COR-L47 (cell line): ENCODE measurements at places on chromosomes 1 and 21.

DNA sequence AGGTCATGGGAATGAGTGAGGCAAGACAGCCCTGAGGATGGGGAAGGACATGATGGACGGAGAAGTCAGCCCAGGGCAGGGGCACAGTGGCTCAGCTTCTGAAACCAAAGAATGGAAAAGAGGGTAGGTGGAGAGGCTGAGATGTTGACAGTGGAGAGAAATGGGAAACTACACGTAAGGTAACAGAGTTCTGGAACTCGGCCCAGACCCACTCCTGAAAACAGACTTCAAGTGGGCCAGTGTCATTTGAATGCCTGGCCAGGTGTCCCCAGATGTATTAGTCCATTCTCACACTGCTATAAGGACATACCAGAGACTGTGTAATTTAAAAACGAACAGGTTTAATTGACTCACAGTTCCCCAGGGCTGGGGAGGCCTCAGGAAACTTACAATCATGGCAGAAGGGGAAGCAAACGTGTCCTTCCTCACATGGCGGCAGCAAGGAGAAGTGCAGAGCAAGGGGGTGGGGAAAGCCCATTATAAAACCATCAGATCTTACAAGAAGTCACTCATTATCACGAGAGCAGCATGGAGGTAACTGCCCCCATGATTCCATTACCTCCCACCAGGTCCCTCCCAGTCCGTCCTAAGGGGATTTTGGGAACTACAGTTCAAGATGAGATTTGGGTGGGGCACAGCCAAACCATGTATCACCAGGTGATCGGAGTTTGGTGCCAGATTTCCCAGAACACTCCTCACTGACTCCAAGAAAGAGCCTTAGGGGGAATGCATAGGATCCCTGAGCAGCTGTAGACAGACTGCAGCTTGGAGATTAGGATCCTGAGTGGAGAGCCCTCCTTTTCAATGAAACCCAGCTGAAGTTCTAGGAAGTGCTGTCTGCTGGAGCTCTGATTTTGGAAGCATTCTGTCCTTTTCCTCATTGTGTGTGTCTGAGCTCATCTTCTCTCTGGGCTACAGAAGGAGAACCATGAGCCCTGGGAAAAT, 40.3 kb downstream of the FHAD1 start:
- no peak for DNase-seq

DNA sequence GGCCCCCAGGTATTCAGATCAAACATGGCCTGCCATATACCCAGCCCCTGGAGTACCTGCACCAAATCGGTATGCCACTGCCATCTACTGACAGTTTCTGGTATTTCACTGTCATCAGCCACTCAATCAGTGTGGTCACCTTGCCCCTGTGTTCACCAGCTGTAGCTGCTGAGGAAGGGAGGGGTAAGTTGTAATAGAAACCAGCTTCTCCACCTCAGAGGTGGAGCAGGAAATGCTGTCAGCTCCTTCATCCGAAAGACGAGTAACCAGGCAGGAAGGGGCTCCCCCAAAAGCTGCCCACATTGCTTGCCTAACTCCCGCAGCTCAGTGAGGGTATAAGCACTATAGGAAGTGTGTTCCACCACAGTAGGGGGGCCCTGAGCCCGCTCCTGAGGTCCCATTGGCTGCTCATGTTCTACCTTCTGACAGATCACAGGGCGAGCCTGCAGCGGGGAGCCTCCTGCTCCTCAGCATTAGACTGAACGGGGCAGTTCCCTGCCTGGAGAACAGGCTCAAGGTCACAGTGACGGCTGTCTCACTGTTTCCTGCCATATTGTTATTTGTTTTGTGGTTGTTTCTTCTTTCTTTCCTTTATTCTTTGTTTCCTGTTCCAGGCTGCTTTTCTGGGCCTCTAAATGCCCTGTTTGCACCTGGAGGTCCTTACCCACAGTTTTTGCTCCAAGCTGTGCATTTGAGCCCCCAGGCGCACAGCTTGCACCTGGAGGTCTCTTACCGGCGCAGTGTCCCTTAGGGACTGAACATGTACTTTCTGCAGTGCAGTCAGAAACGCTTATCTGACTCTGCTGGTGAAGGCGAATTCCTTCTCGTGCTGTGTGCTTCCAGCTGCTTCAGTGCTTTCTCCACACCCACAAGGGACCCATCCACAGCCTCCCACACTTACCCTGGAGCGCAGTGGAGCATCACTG, 1638.3 kb downstream of the MRPL39 start:
- peak; percentile 84 for DNase-seq

- no peak for DNase-seq
Measured at GRCh38 chr21:39946199-39946598, 79.0 kb downstream of the PCP4 start.

DNA sequence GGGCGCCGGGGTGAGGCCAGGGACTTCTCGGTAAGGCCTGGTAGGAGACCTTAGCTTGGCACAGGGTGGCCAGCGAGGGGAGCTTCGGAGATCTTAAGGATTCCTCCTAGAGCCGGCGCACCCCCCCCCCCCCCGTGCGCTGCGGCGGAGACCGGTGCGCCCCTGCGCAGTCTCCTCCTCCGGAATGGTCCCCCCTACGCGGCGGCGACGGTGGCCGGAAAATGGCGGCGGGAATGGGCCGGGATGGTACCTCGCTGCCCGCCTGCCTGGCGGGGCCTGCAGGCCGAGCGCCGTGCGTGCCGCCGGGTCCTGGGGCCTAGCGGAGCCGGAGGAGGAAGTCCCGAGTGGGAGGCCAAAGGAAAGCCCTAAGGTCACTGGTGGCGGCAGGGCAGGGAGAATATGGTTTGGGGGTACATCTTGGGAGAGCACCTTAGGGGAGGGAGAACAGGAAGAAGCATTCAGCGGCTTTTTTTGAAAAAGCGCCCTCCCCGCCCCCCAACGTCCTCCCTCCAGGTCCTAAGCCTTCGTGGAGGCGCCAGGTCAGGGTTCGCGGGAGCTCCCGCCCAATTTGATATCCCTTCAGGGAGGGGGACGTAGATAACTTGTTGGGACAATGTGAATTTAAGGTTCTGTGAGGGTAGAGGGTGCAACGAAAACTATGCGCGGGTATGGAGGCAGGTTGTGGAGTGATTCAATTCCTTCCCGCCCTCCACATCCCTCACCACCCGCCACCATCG, 429 bp downstream of the SRRM1 start:
- no peak for DNase-seq

DNA sequence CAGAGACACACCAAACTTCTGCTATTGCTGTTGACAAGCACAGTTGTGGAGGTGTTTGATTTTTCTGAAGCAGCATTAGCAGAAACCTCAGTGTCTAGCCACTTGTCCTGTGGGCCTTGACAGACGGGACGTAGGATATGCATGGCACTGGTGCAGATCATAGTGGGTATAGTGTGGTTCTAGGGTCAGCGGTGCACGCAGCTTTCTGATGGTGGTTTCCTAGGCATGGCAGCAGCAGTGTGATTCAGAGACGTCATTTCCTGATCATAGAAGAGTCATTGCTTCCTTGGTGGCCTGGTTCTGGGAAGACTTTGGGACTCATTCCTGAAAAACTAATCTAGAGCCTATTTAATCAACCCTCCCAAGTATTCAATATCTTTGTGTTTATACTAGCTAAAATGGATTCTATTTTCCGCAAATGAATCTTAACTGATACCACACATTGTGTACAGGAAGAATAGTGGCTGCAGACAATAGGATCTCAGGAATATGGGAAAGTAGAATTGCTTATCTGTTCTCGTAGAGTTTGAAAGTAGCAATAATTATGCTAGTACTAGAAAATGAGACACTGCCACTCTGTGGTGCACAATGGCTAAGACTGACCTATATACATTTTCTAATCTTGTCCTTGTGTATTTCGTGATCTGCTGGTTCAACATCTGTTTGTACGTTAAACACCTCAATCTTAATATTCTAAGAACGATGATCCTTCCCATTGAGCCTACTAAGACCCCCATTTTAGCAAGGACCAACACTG, 2.8 kb upstream of the USP1 start:
- DNase-seq = no peak

- no peak for DNase-seq
Measured at GRCh38 chr1:198543670-198544260, 3.3 kb upstream of the ATP6V1G3 start.

- no peak for DNase-seq
Measured at GRCh38 chr1:42974767-42975437, 16.2 kb upstream of the SLC2A1 start.

DNA sequence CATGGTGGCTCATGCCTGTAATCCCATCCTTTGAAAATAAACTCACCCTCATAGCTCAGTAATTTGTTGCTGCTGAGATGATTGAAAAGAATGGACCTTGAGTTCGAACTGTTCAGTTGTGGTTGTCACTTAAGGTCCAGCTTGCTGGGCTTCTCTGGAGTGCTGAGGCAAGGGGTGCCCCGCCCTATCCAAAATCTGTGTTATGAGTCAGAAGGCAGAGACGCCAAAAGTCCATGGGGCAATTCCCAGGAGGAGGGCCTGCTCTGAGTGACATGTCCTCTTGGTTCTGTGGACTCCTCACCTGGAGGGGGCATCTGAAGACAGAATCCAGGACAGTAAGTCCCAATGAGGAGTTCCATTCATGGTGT, 64.8 kb downstream of the MYOM3 start:
- DNase-seq = no peak

GRCh38 chr1:225746361-225747179, 31.1 kb upstream of the SRP9 start:
- DNase-seq = peak; percentile 95

- DNase-seq = no peak
Measured at GRCh38 chr21:28074676-28075075, 918.0 kb downstream of the LTN1 start.

GRCh38 chr1:152961226-152961891, 9.1 kb upstream of the SPRR4 start:
- no peak for DNase-seq

GRCh38 chr1:19737104-19737825, 62.5 kb downstream of the TMCO4 start:
- DNase-seq = peak; percentile 62

GRCh38 chr1:92380867-92381266, 82.0 kb downstream of the RPAP2 start:
- DNase-seq = no peak

- no peak for DNase-seq
Measured at GRCh38 chr1:193340331-193340730, 153.9 kb upstream of the B3GALT2 start.

- DNase-seq = no peak
Measured at GRCh38 chr21:19998453-19998852, 999.8 kb upstream of the NCAM2 start.

DNA sequence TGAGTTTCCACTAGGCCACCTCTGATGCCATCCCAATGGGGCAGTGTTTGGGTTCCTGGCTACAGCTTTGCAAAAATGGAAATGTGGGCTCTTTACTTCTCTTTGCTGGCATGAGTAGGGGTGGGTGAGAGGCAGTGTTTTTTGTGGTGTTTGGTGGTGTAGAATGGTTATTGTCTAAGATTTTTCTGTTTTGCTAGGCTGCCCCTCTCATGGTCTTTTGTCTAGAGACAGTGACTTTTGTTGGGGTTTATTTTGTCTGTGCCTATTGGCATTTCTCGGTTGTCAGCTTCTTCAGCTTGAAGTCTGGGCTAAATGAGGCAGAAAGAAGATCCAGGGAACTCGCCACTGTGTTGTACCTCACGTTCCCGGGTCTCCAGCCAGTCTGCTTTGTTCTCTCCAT, 112.1 kb downstream of the CENPF start:
- DNase-seq = no peak

DNA sequence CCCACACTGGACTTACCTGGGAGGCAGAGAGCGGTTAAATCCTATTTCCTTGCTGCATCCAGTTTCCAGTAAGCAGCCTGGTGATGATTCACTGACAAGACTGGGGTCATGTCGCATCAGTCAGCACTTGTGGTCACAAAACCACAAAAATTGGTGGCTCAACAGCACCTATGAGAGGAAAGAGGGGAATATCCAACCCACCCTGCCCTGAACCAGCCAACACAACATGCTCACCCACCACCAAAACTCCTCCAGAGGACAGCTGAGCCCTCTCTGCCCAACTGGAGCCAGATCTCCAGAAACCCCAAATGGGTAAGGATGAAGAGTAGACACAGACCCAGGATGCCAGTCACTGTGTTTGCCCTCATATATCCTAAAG, 64.0 kb downstream of the CD46 start:
- no peak for DNase-seq

- DNase-seq = no peak
Measured at GRCh38 chr1:97764991-97765390, 155.8 kb downstream of the DPYD start.

DNA sequence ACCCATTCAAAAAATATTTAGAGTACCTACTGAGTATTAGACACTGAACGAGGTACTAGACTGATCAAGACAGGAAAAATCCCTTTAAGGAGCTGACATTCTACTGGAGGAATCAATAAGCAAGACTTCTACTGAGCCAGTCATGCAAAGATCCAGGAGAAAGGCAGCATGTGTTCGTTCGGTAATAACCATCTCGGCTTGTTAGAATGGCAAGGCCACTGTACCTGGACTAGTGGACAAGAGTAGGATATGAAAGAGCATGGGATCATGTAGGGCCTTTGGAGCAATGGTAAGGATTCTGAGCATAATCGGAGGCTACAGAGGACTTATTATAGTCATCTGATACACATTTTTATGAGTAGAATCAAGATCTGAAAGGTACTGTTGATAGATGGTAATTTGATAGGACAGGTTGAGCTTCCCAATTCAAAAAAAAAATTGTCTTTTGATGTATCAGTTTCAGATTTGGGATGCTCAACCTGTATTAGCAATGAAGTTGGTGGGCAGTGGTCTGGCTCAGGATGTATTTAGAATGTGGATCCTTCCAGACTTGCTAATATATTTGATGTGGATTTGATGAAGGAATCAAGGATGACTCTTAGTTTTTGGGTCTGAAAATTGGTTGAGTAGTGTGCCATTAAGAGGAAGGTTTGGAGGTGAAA, 2.3 kb downstream of the COX20 start:
- DNase-seq = no peak

- no peak for DNase-seq
Measured at GRCh38 chr1:212908971-212909370, 41.4 kb upstream of the VASH2 start.

GRCh38 chr21:33063375-33063883, 6.5 kb upstream of the OLIG1 start:
- no peak for DNase-seq

DNA sequence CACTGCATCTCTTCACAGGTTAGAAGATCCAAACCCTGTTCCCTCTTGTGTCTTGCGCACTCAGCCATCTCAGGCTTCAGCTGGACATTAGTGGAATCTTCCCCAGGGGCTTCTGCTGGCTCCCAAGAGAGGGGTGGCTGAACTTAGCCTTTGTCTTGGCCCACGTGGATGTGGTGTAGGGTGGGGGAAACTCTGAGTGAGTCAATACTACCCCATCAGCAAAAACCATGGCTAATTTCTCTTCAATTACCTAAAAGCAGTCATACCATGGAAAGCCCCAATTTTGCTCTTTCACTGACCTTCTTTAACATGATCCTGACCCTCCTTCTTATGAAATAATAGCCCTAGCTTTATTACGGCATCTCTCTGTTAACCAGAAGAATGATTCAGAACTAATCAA, 72.5 kb upstream of the RAB3GAP2 start:
- DNase-seq = no peak
